ENCODE measurements at places on chromosomes 6 and 20.

DNA sequence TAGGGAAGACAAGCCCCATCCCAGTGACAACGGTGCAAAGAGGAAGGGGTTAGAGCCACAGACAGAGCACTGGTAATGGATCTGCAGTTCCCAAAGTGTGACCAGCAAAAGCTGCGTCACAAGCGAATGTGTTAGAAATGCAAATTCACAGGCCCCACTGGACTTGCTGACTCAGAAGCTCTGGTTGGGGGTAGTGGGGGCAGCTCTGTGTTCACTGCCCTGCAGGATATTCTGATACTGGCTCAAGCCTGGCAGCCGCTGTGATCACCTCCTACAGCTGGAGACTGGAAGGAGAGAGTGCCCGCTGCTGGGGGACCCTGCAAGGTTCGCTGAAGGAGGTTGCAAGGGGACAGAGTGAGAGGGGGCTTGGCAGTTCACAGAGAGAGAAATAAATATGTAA lies 179.7 kb upstream of the CDH4 start:
- DNase-seq: no peak

DNA sequence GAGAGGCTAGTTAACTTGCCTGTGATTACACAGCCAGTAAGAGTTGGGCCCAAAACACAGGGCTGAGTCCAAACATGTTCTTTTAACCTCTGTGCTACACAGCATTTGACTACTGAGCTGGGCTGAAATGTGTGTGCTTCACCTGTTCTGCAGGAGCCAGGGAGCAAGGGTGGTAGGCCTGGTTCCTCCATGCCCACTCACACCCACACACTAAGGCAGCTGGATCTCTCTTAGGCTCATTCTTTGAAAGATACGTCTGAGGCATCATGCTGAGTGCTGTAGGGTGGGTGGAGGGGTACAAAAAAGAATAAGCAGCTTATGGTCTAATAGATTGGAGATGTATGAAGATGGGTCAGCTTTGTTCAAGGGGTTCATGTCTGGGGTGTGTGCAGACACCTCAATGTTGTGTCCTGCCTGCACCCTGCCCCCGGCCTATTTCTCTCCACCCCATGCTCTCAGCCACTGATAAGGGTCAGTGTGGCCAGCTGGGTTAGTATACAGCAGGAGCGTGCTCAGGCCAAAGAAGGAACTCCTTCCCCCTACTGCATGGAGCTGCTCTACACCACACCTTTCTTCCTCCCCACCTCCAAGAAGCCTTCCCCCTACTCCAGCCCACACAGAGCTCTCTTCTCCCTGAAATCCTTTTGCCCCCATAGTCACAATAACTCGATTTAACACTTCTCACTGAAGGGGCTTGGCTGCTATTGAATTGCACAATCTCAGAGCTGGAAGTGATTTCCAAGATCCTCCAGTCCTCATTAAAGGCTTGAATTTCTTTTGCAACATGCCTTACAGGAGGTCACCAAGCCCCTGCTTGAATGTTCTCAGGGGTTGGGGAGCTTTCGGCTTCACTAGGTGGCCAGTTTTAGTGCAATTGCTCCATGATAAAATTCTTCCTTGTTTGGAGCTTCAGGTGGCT lies 3.4 kb downstream of the PPP2R5D start:
- no peak for DNase-seq

- no peak for DNase-seq
Observed at GRCh38 chr6:145115638-145116037, 619.7 kb downstream of the EPM2A start.

DNA sequence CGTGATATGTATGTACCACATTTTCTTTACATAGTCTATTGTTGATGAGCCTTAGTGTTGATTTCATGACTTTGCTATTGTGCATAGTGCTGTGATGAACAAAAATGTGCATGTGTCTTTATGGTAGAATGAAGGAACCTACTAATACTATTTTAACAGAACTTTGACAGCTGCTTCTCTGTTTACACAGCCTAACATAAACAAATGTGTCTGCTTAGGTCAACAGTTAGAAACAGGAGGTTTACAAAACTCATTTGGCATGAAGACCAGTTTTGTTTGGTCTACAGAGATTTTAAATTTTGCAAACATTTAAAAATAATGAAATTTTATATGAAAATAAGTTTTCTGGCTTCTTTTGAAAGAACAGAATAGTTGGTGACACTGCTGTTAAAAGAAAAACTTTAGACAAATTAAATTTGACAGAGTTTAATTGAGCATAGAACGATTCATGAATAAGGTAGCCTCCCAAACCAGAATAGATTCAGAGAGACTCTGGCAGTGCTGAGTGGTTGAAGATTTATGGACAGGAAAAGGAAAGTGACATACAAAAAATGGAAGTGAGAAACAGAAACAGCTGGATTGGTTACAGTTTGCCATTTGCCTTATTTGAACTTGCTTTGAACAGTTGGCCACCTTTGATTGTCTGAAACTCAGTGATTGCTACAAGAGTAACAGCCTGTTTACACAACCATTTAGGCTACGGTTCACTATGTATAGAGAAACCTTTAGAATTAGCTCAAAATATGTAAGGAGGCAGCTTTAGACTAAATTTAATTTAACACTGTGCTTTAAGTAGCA lies 715.8 kb upstream of the HS3ST5 start:
- no peak for DNase-seq
